Dorsolateral prefrontal cortex (tissue), 122 donors: ENCODE measurements at places on chromosomes 7 and 10.

DNA sequence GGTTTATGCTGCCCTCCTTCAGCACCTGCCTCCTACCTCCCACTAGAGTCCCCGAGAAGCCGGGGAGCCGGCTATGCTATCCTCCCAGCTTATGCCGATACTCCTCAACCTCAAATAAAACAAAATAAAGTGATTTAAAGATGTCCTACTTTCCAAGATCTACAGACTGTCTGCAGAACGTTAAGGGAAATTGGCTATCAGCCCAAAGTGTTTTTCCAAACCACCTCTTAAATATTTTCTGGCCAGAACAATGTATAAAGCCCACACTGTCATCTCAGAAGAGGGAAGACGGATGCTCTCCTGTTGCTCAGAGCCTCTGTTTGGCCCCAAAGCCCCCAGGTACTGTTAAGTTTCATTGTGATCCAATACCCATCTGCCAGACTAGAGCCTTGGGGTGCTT is 54.0 kb upstream of the MGMT start:
- no peak for DNase-seq

GRCh38 chr7:101746314-101746713 is 71.1 kb upstream of the CUX1 start:
- DNase-seq: no peak

DNA sequence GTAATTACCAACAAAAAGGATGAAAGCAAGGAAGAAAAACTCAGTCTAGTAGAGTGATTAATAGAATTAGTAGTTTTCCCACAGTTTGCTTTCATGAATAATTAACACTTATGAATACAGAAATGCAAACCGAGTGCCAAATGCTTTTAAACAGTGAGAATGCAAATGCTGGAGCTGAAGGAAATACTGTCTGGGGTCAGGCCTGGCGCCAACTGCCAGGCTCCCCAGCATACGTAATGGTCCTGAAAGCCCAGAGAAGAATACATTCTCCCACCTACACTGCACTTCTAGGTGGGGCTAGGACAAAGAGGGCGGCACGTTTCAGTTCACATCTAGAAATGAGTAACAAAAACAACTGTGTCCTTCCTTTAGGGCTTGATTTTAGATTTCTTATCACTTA is 30.0 kb downstream of the GLUD1 start:
- DNase-seq: peak; percentile 53

GRCh38 chr10:31730776-31731175 is 197.9 kb downstream of the ARHGAP12 start:
- no peak for DNase-seq

GRCh38 chr7:48637382-48637781 is 287.0 kb upstream of the CDC14C start:
- no peak for DNase-seq

DNA sequence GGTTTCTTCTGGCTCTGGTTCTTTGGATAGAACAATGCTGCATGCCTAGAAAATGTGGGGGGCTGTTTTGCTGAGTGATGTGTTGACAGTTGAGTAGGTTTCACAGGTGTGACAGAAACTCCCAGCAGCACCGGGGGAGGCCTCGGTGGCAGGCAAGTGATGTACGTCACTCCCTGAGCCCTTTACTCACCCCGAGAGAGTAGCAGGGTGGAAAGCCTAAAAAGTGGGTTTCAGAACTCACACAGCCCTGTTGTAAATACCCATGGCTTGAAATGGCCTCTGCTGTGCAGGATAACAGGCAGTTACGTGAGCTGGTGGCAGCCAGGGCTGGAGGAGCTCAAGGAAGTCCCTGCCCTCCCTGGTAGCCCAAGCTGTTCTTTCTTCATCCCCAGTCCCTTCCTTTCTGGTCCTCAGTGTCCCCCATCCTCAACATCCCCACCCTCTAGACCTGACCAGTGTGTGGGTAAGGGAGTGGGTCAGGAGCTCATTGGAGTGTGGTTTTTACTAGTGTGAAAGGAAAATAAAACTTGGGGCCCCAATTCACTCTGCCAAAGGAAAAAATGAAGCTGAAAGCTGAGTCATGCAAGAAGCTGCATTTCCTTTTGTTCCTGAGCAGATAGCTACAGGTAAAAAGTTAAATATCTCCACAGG is 258.1 kb downstream of the STK31 start:
- no peak for DNase-seq

GRCh38 chr7:108164342-108164741 is 34.2 kb upstream of the LAMB4 start:
- DNase-seq: no peak

- DNase-seq: no peak
Observed at GRCh38 chr10:67075491-67075971, 149.7 kb downstream of the LRRTM3 start.

DNA sequence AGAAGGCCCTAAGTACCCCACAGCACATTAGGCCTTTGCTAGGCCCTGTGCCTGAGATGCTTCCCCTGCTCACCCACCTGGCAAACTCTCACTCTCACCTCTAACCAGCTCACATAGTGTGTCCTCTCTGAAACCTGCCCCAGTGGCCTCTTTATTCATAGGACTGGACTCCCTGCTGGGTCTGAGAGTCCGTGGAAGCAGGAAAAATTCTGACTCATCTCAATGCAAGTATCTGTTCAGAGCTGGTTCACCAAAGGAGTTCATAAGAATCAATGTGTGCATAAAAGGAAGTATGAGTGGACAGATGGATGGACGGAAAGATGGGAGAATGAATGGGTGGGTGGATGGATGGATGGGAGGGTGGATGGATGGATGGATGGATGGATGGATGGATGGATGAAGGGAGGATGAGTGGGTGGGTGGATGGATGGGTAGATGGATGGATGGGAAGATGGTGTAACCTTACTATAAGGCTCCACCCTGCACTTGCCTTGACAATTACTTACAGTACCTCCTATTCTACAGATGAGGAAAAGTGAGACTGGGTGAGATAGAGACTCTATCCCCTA is 111.2 kb upstream of the ZMIZ1 start:
- DNase-seq: no peak

DNA sequence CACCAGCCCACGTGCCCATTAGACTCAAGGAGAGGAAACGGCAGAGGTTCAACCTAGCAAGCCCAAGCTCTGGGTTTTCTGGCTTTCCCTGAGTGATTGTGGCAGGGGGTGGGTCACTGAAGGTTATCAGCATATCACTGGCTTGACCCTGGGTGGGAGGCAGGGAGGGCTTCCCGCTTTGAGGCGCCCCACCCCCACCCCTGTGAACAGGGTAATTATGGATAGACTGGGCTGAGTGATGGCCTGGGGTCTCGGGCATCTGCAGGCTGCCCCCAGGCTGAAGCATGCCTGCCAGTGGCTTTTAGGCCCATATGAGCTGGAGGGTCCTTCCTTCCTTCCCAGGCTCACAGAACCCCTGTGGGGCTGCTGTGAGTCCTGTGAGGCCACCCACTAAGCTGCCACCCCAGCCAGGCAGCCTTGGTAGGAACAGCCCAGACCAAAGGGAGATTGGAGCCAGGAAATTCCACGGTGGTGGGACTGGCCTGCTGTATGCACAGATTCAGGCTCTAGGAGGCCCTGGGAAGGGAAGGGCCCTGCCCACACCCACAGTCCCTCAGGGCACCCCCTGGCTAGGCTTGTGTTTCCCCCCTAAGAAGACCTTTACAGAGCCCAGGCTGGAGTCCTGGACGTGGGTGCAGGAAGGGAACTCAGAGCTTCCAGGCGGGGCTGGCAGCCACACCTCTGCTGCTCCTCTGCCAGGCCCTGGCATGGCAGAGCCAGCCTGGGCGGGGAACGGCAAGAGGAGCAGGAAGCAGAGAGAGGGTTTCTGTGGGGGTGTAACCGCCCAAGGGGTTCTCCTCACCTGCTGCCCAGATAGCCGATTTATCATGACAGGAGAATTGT is 33.1 kb downstream of the GPRIN2 start:
- DNase-seq: peak; percentile 30

DNA sequence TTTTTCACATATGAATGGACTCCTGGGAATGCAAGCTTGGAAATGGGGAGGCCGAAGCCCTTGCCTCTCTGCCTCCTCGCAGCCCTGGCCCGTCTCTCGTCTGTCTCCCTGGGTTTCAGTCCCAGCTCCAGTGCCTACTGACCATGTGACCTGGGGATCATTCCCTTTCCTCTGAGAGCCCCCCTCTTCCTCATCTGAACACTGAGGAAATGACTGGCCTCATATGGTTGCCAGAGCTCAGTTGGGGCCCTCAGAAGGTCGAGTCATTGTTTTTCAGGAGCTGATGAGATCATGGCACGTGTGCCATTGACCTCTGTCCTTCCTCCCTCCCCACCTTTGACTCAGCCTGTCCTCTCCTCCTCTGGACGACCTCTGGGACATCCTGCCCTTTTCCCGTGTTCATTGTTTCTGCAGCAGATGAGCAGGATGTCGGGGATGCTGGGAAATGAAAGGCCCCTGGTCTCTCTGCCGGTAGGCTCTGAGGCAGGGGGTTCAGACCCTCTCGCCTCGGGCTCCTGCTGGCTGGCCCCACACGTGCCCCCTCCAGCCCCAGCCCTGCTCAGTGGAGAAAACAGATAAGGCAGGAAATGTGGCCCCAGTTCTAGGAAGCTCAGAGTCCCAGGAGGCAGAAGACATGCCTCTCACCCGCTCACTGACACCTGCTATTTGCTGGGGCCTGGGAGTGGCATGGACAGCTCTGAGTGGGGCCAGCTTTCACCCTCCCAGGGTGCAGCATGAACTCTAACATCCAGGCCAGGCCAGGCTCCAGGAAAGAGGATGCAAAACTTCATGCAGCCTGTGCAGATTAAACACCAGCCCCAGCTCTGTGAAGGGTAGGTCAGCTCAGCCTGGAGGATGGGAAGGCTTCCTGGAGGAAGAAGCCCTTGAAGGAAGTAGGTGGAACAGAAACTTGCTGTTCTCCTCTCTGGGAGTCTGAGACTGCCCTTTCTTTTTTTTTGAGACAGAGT is 8.3 kb upstream of the PPP1R35 start:
- DNase-seq: no peak

GRCh38 chr10:1109795-1110673 is 53.8 kb downstream of the WDR37 start:
- no peak for DNase-seq

DNA sequence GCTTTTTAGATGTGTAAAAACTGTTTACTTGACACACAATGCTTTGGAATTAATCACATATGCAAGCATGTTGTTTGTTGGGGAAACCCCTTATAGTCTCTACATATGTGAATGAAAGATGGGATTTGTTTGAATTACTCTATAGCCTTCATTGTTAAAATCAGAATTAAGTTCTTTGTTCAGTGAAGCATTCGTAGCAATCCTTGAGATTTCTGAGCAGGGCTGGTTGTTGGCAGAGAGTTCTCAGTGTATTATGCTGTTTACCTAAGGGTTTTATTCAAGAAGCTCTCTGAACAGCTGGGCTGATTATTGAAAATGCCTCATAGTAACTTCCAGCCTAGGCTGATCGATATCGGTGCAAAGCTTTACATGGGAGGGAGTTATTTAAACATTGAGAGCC is 190.9 kb downstream of the VTI1A start:
- DNase-seq: no peak
